Activated T-cell treated with anti-CD3 and anti-CD28 coated beads, Interleukin-2, amount 50 U/mL, for 24 hours (primary cell): ENCODE measurements at places on chromosomes 7 and 10.
A peak's percentile ranks its signal among the peaks of the same experiment; 100 is the strongest.

- no peak for DNase-seq
Measured at GRCh38 chr7:148142660-148143248, 447.8 kb upstream of the C7orf33 start.

DNA sequence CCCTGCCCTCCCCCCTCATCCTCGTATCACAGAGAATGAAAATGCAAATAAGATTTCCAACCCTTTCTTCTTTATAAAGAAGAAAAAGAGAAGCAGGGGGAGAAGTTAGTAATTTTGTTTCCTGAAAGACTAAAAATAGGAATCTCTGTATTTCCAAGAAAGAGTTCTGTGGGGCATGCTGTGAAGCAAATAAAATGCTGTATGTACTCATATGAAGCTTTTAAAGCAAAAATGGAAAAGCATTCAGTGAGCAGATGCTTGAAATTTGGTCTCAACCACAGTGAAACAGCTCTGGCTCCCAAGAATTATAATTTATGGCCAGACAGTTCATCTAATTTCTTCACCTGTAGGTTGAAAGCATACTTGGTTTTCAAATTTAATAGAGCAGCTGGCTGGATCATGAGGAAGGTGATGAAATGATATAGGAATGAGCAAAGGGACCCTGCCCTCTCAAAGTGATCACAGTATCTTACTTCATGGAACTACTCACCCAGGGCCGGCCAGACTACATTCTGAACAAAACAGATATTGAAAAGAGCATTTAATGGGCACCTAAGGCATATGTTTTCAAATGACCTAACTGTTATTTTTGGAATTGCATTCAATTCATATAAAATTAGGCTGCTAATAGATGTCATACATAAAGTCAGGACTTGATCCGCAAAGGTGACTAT lies 31.4 kb downstream of the SVIL start:
- DNase-seq: no peak

- no peak for DNase-seq
Measured at GRCh38 chr10:72085864-72086465, 2.4 kb downstream of the SPOCK2 start.

GRCh38 chr7:55439627-55440026 lies 74.5 kb downstream of the LANCL2 start:
- no peak for DNase-seq

- no peak for DNase-seq
Measured at GRCh38 chr7:102152672-102153598, 133.7 kb upstream of the SH2B2 start.

DNA sequence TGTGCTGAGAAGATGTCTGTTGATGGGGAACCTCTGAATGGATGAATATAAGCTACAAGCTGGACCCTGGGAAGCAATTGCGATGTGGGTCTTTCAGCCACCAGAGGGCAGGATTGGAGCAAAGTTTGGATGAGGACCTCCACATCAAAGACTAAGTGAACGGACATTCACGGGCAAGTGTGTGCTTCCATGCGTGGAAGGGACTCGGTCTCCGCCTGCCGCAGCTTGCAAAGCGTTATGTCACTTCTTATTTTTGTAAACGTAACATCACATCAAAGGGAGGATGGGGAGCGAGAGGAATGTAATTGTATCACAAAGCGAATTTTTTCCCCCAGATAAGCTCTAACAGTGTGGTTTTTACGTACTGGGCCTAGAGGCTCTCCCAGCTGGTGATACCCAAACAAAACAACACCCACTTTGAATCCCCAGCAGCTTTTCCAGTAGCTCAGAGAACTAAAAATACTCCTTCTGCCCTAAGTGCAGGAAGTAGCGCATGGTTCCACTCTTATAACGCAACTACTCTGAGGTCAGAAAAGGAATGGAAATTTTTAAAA lies 65.0 kb downstream of the VWA2 start:
- DNase-seq: peak; percentile 79

DNA sequence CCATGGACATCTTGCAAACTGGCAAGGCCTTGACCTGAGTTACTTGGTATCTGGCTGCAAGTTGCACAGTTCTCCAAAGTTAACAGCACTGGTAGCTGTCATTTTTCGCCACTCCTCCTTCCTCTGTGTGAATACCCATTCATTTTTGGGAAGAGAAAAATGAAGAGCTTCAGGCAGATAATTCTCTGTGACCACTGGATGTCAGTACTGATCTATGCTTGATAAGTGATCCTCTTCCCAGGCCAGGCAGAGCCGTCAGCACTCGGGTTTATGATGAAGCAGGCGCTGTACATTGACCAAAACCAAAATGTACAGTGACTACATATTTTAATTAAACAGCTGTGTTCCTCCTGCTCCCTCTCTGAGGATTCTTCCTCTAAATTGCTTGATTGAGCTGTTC lies 55.9 kb upstream of the PDZD8 start:
- no peak for DNase-seq

GRCh38 chr7:116265881-116266280 lies 55.5 kb downstream of the TES start:
- no peak for DNase-seq

GRCh38 chr10:58140691-58141347 lies 126.9 kb downstream of the IPMK start:
- no peak for DNase-seq

DNA sequence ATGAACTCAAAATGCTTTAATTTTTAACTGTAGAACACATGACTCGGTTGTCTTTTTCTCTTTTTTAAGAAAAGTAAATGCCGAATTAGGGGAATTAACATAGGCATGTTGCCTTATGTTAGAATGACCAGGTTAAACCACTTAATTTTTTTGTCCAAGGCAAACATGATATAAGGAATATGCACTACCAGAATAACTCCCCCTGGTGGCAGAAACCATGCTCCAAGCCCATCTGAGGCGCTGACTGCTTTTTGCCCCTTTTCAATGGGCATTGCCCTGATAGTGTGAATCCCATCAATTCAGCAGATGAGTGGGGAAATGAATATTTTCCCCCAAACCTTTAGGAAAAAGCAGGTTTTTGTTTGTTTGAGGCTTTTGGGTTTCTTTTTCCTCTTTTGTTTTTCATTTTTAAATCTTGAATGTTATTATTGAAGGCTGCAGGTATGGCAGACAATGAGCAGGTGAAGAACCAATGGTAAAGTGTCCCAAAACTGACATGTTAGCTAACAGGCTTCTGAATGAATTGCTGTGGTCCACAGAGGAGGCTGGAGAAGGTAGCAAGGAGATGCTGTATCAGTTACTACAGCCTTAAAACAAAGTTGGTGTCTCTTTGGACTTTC lies 284.3 kb downstream of the SORCS3 start:
- no peak for DNase-seq

DNA sequence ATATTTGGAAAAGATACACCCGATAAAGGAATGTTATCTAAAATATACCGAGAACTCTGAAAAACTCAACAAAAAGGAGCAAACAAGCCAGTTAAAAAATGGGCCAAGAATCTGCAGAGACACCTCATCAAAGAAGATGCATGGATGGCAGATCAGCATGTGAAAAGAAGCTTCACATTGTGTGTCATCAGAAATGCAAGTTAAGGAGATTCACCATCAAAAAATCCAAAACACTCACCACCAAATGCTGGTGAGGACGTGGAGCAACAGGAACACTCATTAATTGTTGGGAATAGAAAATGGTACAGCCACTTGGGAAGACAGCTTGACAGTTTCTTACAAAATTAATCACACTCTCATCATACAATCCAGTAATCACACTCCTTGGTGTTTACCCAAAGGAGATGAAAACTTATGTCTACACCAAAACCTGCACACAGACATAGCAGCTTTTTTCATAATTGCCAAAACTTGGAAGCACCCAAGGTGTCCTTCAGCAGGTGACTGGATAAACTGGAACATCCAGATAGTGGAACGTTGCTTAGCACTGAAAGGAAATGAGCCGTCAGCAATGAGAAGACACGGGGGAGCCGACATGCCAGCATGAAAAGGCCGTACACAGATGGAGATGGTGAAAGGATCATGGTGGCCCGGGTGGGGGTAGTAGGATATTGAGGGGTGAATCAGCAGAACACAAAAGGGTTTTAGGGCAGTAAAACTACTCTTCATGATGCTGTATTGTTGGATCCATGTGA lies 27.9 kb upstream of the PWWP2B start:
- DNase-seq: no peak

DNA sequence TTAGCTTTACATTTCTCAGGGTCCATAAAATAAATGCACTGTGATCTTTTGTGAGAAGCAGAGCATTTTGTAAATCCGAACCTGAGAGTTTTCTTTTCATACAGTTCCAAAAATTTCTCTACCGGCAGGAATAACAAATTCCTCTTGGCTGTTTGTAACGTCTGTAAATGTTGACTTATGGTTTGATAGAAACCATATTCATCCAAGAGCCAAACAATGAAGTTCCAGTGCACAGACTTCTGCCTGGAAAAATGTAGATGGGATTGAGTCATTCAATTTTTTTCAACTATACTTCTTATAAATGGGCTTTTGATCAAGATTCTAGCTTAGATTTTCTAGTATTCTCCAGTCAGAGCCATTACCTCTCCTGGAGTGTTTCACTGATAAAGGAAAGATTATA lies 530.6 kb downstream of the TFEC start:
- DNase-seq: no peak

DNA sequence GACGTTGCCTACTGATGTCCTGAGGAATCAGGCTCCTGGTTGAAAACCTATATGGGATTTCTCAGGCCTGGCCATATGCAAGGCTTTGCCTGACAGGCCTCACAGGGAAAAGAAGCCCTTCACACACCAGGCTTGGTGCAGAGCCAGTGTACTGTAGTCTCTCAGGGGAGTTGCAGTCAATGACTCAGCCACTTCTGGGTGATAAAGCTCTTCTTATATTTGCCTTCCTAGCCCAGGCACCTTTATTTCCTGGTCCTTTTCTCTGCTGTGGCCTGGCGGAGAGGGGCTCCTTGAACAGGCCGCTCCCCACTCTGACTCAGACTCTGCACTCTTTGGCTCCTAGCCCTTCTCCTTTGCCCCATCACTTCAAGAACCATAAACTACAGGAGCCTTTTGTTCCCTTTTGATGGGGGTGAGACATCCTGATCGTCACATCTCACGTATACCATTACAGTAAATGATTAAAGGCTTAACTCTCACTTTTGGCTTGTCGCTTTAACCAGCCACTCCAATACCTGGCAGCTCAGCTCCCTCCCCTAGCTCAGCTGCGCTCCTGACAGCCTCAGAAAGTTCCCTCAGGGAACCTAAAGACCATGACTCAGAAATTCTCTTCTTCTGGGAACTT lies 33.5 kb downstream of the DPY19L1 start:
- DNase-seq: no peak

DNA sequence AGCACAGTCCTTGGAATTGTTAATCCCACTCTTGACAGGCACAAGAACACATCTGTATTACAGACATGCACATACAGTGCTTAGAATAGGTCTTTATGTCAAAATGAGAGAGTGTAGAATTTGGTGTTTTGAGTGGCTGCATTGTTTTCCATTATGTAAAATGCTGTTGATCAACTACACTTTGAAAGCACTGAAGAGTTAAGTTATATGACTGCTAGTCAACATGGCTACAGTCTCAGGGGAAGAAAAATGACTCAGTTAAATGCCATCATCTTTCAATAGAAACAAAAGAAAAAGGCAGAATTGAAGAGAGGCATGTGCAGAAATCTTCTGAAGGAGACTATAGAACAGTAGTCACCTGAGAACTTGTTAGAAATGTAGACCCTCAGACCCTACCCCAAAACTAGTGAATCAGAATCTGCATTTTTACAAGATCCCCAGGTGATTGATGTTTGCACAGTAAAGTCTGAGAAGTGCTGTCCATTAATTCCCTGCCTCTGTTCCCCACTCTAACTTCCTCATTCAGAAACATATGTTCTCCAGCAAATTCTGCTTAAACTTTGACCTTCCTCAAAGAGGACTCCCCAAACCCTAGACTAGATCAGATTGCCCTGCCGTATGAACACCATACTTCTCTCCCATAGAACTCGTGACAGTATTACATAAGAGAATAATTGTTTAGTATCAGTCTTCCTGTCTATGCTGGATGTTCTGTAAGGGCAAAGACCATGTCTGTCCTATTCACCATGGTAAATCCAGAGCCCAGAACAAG lies 16.0 kb downstream of the SND1 start:
- DNase-seq: no peak

GRCh38 chr10:16941870-16942269 lies 124.6 kb upstream of the RSU1 start:
- no peak for DNase-seq

DNA sequence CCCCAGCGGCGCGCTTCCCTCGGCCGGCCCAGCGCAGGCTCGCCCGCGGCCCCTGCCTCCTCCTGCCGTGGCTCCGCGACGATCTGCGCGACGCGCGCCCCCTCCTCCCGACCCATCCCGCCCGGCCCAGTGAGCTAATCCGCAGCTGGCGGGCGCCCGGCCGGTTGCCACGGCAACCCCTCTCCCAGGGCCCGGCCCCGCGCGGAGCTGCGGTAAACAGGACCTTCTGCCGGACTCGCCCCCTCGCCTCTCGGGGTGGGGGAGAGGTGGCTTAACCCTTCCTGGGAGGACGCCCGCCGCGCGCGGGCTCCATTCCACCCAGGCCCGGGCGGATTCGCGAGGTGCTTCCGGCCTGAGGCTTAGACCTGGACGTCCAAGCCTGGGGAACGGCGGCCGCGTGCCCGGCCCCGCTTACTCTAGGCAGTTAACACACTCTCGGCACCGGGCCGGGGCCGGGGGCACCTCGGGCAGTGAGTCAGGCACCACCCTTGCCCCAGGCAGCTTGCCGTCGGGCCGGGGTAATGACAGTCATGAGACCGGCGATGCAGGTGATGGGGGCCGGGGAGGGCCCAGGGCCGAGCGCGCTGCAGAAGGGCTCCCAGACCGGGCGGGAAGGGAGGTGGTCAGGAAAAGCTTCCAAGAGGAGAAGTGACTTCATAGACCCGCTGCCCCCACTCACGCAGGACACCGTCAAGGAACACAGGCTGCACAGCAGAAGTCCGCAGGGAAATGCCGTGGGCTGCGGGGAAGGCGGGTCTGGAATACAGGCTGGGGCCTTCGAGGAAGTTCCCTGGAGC lies at the start of gene DENND2A:
TSS of gene DENND2A (minus strand) at position 87 of the 797 bp plus-strand sequence. CDS start 38,416 bp downstream, outside the sequence.
- DNase-seq: peak; percentile 43
